NCI-H187 treated with DMSO at 0.1 percent for 48 hours (cell line): ENCODE measurements at places on chromosomes 6 and 20.

DNA sequence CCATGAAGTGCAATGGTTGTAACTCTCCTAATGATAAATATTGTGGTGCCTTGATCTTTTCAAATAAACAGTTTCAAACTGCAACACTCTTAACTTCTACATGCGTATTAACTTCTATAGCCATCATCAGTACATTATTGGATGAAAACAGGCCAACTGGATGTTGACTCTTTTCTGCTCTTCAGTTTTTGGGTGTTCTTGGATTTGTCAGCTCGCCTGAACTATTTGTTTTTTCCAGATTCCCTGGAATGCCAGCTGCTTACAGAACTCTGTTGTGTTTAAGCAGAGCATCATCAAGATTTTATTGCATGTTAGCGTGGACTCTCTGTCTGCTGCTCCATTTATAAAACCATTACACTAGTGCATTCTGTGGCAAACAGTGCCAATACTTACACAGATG is 626.1 kb downstream of the HDGFL1 start:
- DNase-seq = no peak

DNA sequence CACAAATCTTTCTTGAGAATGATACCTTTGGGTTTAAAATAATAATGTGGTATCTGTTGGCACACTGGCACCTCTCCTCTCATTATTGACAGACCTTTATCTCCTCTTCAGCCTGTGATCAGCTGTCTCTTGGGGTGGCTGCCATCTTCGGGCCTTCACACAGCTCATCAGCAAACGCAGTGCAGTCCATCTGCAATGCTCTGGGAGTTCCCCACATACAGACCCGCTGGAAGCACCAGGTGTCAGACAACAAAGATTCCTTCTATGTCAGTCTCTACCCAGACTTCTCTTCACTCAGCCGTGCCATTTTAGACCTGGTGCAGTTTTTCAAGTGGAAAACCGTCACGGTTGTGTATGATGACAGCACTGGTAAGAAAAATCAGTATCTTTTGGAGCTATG is 232.8 kb downstream of the GRIK2 start:
- DNase-seq = peak; percentile 78

- DNase-seq = no peak
Observed at GRCh38 chr6:57432157-57432556, 114.7 kb downstream of the PRIM2 start.

GRCh38 chr6:36820700-36821580 is 18.3 kb downstream of the CPNE5 start:
- DNase-seq = no peak

GRCh38 chr6:82045965-82046756 is 201.4 kb downstream of the IBTK start:
- no peak for DNase-seq

DNA sequence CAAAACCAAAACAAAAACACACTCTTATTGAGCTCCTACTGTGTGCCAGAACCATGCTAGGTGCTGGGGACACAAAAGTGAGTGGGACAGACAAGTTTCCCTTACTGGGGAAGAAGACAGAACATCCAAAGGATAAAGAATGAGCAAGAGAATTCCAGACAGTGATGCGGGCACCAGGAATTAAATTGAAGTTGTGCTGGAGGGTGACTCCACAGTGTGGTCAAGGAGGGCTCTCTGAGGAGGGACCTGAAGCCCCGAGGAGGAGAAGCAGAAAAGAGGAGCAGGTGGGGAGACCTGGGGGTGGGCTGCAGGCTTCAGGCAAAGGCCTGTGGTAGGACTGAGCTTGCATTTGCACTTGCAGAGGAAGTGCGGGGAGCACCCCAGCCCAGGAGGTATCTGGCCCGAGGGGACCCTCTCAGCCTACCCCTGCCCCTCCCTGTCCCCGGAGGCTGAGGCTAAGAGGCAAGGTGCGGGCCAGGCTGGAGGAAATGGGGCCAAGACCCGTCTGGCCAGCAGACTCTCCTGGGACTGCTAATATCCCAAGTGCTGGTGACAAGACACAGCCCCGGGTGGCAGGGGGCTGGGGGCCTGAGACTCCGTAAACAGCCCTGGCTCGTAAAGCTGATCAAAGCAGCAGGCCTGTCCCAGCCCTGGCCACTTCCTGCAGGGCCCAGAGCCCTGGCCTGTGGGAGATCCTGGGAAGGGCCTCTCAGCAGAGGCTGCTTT is 57.1 kb downstream of the SNAI1 start:
- DNase-seq = no peak

- no peak for DNase-seq
Observed at GRCh38 chr20:54589402-54590030, 114.1 kb downstream of the DOK5 start.

DNA sequence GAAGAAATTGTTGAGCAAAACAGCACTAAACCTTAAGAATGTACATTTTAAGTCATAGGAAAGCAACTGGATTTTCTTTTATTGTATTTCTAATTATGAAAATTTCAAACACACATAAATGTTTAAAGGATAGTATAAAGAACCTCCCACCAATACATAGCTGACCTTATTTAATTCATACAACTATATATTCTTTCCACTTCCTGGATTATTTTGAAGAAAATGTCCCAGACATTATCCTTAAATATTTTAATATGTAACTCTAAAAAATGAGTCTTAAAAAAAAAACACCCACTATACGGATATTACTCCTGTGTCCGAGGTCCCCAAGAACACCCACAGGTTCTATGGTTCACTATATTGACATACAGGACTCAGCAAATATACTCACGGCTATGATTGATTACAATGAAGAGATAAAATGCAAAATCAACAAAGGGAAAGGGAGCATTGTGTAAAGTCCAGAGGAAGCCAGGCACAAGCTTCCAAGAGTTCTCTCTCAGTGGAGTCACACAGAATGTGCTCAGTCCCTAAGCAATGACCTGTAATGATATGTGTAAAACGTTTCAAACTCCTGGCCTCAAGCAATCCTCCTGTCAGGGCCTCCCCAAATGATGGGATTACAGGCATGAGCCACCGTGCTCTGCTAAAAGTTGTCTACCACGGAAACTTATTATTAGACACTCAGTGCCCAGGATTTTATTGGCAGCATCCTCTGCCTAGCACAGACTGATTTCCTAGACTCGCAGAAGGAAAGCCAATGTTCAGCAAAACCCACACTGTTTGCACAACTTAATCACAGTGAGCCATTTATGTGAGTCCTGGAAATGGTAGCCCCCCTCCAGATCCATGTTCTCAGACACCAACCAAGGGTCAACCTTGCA is 23.2 kb downstream of the GLYATL3 start:
- DNase-seq = no peak

- no peak for DNase-seq
Observed at GRCh38 chr6:165811512-165811911, 148.5 kb upstream of the PDE10A start.

- DNase-seq = no peak
Observed at GRCh38 chr6:41963371-41963770, 21.8 kb upstream of the CCND3 start.

GRCh38 chr6:157741948-157742556 is 81.0 kb upstream of the SNX9 start:
- DNase-seq = no peak

DNA sequence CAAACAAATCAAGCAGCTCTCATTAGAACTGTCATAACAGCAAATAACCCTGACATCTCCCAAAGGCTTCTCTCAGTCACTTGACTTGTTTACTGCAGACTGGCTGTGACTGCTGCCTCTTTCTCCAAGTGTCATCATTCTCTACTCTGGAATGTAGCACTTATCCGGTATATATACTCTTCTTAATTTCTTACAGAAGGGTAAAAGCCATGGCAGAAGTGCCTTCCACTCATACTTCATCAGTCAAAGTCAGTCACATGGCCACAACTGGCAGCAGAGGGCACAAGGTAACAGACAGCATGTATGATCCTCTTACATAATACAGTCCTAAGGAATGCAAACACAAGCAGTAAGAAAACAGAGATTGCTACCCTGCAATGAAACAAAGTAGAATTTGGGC is 9.3 kb downstream of the NAPB start:
- DNase-seq = no peak

DNA sequence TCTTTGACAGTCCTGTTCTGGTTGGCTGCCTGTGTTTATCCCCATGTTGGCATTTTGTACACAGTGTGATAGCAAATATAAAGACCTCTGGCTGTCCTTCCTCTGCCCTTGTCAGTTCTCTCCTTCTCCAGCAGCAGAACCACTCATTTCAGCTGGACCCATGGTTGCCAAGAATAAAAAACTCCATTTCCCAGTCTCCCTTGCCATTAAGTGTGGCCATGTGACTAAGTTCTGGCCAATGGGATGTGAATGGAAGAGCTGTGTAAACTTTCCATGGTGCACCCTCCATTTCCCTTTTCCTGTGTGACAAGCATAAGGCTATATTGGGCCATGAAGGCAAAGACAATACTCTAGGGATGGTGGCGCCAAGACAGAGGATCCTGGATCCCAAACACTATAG is 78.4 kb upstream of the TBC1D7 start:
- no peak for DNase-seq

- no peak for DNase-seq
Observed at GRCh38 chr6:41036186-41036585, 2.8 kb downstream of the UNC5CL start.

GRCh38 chr6:148166339-148166968 is 176.2 kb upstream of the SASH1 start:
- DNase-seq = peak; percentile 3

DNA sequence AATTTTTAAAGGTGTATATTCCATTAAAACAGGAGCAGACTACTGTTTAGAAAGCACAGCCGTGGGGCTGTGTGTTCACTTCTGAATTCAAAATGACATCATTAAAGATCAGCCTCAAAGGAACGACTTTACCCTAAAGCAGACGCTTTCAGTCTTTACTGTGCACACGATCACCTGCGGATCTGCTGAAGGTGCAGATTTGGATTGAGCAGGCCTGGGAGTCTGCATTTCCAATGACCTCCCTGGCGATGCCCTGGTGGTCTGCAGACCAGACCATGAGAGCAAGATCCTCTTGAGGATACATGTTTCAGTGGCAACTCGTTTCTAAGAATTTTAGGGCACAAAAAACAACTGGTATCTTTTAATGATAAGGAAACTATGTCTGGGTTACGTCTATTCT is 27.2 kb downstream of the TXNDC5 start:
- DNase-seq = no peak

- no peak for DNase-seq
Observed at GRCh38 chr20:11170565-11170964, 496.8 kb upstream of the JAG1 start.

GRCh38 chr6:683742-684440 is 9.0 kb downstream of the EXOC2 start:
- peak; percentile 82 for DNase-seq

DNA sequence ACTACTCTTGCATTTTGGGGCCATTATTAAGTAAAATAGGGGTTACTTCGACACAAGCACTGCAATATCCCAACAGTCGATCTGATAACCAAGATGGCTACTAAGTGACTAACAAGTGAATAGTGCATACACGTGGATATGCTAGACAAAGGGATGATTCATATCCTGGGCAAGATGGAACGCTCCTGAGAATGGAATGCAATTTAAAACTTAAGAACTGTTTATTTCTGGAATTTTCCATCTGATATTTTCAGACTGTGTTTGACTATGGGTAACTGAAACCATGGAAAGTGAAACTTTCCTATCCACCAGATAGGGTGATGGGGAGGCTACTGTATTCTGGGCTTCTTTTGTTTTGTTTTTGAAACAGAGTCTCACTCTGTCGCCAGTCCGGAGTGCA is 66.5 kb downstream of the ILRUN start:
- DNase-seq = no peak

- DNase-seq = no peak
Observed at GRCh38 chr6:108897371-108897770, 49.1 kb downstream of the ARMC2 start.

GRCh38 chr6:33604941-33605854 is 15.9 kb upstream of the ITPR3 start:
- no peak for DNase-seq

GRCh38 chr6:100892693-100893092 is 11.6 kb upstream of the ASCC3 start:
- DNase-seq = no peak

GRCh38 chr6:159013229-159013628 is 13.2 kb upstream of the RSPH3 start:
- DNase-seq = no peak

GRCh38 chr6:163651915-163652668 is 237.6 kb downstream of the QKI start:
- DNase-seq = no peak

DNA sequence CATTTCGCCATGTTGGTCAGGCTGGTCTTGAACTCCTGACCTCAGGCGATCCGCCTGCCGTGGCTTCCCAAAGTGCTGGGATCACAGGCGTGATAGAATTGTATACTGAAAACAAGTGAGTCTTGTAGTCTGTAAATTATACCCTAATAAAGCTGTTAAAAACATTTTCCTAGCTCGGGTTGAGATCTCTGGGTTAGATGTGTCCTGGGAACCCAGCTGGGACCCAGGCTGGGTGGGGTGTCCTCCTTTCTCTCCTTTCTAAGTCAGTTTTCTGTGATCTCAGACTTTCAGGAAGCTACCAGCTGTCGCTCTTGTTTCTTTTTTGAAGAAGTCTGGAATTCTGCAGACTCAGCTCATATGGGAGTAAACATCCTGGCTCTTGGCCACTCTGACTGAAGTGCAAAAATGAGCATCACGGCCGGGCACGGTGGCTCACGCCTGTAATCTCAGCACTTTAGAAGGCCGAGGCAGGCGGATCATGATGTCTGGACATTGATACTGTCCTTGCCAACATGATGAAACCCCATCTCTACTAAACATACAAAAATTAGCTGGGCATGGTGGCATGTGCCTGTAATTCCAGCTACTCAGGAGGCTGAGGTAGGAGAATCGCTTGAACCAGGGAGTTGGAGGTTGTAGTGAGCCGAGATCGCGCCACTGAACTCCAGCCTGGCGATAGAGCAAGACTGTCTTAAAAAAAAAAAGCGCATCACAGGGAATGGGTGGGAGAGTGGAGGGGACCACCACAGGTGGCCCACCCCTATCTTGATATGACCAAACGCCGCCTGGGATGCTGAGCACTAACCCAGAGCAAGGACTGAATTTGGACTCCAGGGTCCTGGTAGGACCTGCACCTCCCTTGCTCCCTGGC is 9.9 kb upstream of the PCIF1 start:
- DNase-seq = no peak

GRCh38 chr20:29313481-29313880 is 1944.0 kb upstream of the DEFB115 start:
- DNase-seq = no peak

DNA sequence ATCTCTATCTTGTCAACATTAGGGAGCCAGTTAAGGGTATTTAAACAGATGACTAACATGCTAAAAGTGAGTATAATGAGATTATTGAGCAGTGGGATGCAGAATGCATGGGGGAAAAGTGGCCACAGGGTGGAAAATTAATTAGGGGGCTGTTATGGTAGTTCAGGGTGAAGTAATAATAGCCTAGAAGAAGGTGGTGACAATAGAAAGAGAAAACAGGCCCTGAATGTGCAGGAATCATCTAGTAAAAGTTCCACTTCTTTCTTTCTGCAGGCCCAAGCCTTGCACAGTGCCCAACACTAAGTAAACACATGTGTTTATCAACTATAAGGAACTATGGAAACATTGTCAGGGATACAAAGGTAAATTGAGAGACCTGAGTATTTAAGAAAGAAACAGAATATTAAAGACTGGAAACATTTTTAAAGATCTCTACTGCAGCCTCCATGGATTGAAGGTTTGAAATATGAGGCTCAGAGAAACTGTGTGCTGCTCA is 7.1 kb upstream of the MYB start:
- no peak for DNase-seq
